ENCODE measurements at places on chromosomes 6 and 20.

GRCh38 chr6:158143700-158144099, 24.4 kb downstream of the SERAC1 start:
- DNase-seq = no peak

DNA sequence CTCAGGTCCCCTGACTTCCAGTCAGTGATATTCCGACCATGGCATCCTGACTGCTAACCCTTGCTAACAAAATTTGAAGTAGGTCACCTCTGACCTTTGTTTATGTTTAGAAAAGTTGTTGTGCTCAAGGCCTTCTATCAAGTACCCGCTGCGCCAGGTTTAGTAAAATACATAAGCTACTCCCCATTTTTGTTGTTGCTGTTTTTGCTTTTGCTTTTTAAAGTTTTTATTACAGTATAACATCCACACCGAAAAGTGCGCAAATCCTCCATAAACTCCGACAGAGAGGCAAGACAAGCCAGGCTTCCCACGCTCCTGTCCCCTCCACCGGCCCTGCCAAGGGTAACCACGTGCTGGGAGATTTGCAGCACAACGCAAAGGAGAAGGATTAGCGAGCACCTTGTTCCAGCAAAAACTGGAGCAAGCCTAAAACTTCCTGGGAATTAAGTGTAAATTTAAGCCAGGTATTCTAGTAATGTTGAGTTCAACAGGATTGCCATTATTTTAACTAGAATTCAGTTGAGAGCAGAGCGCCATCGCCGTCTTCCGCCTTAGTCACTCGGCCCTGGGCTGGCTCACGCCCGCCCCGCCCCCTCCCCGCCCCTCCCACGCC, 17.8 kb upstream of the HMGN4 start:
- DNase-seq = no peak

DNA sequence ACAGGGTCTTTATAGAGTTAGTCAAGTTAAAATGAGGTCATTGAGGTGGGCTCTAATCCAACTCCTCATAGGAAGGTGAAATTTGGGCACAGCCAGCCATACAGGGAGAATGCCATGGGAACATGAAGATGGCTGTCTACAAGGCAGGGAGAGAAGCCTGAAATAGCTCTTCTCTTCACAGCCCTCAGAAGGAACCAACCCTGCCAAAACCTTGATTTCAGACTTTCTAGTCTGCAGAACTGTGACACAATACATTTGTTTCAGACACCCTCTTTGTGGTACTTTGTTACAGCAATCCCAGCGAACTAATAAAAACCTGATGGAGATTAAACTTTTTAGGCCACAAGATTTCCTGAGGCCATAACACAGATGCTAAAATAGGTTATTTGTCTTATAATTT, 43.1 kb upstream of the HECA start:
- DNase-seq = no peak

- no peak for DNase-seq
Measured at GRCh38 chr6:19279273-19279684, 557.9 kb upstream of the ID4 start.

GRCh38 chr6:117531809-117532725, 49.6 kb downstream of the DCBLD1 start:
- no peak for DNase-seq

- no peak for DNase-seq
Measured at GRCh38 chr6:112005013-112005371, 48.9 kb upstream of the CCN6 start.

GRCh38 chr6:133243723-133244305, 2.7 kb downstream of the EYA4 start:
- DNase-seq = no peak

DNA sequence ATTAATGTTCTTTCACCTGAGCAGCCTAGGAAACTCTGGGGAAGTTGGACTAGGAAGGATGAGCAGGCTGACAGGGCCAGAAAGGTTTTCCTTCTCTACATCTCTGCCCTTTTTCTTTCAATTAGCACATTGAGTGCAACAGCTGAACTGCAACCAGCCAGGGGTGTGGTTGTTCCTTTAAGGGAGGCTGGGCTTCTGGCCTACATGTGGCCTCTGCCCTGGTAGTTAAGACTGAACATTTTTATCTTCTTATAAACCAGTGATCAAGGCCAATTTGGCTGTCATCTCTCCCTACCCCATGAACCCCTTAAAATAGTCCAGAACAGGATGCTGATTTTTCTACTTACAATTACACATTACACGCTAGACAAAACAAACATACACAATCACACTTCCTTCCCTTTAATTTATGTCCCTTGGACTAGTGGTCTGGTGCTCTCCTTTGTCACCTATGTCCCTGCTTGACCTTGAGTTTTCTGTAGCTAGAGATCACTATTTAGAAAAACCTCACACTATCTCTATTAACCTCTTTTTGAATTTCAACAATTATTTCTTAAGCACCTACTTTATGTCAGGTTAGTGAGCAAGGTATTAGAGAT, 60.3 kb downstream of the RNF217 start:
- no peak for DNase-seq

GRCh38 chr6:7267071-7267465, 45.9 kb downstream of the SSR1 start:
- DNase-seq = no peak

DNA sequence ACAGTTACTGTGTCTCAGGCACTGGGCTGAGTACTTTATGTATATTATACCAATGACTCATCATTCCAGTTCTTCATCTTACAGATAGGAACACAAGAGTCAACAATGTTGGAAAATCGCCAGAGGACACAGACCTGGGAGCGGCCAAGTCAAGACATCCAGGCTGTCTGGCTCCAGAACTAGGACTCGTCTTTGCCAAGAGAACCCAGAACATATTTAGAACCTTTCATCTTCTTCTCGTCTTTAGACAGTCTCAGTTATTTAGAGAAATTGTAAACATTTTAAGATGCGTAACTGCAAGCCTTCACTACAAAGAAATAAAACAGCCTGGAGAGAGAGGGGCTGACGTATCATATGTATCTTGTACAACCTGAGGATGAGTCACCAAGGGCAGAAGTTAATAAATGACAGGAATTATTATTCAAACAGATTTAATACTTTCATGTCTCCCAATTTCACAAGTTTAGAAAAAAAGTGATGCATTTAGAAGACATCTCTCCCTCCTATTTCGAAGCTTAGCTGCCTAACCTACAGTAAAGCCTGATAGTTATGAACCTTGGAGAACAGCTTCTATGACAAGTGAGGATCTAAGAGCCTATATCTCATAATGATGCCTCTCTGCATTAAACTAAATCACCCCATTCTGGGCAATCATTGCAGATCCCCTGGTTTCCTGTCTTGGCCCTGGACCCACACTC, 43.4 kb downstream of the SLC22A3 start:
- DNase-seq = no peak

DNA sequence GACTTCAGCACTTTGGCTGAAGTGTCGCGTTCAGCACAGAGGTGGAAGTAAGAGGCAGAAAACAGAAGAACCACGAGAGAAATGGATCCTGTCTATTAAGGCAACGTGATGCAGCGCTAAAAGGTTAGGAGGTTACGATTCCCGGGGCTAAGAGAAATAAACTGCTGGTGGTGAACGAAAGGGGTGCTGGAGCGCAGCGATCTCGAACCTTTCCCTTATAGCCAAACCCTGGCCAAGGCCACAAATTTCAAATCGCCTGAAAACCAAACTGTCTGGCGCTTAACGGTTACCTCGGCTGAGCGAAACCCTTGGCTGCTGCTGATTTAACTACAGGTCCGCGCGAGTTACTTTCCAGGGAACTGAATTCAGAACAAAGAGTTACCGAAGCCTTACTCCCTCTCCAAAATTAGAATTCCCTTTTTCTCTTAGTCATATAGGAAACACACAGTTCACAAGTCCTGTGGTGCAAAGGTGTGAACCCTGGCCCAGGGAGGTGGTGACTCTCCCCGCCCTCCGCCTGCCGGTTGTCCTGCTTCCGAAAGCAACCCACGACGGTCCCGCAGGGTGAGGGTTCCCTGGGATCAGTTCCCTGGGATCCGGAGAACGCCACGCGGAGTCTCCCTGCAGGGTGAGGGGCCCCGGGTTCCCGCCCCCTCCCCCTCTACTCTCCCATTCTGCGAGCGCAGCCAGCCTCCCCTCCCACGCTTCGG, 1.3 kb upstream of the SLC35D3 start:
- no peak for DNase-seq

- DNase-seq = no peak
Measured at GRCh38 chr20:59295531-59295930, 4.9 kb upstream of the EDN3 start.

GRCh38 chr6:45535933-45536332, 158.2 kb upstream of the SUPT3H start:
- DNase-seq = no peak

DNA sequence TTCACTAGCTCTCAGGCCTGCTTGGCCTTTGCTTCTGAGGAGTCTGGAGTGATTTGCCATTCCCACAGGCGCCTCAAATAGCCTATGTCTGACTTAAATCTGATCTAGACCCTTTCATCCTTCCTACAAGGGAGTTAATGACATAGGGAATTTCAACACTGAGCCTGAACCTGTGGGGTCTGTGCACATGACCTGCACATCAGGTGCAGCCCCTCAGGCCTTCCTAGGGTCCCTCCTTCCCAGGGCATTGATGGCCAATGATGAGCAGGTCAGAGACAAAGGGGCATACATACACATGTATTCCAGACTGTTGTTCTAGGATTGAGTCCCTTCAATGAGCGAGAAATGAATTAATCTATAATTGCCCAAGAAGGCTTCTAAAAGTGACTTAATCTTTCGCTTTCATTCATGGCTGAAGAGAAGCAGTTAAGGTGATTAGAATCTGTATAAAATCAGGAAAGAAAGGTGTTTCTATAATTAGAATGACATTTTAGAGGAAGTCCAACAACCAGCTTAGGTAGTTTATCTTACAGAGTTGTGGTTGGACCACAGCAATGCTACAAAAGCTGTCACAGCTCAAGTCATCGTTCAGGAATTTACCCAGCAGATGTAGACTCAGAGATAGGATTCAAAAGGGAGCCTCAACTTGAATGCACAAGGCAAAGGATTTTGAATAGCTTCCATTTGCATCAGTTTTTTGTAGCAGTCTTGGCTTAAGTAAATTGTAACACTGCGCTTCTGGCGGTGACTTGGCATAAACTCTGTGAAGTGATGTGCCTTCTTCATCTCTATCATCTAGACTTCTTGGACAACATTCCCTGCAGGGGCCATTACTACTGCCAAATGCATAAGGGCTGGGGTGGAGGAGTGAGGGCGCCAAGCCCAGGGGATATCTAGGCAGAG, 27.0 kb upstream of the TBC1D7 start:
- no peak for DNase-seq

DNA sequence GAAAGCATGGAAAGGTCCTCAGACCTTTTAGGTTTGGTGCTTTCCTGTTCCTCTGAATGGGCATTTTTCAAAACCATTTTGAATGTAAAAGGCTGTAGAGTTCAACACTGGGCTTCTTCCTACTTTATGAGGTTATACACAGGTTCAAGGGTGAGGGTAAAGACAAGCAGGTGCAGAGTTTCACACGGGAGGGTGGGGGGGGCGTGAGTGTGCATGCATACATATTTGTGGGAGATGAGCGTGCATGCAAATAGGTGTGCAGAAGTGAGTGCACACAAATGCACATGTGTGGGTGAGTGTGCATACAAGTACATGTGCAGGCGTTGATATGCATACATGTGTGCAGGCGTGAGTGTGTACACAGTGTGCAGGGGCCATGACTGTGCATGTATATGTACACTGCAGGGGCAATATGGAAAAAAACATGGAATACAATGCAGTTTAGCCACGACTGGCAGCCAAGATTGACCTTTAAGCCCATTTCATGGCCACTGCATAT, 183.1 kb downstream of the GMPR start:
- no peak for DNase-seq

DNA sequence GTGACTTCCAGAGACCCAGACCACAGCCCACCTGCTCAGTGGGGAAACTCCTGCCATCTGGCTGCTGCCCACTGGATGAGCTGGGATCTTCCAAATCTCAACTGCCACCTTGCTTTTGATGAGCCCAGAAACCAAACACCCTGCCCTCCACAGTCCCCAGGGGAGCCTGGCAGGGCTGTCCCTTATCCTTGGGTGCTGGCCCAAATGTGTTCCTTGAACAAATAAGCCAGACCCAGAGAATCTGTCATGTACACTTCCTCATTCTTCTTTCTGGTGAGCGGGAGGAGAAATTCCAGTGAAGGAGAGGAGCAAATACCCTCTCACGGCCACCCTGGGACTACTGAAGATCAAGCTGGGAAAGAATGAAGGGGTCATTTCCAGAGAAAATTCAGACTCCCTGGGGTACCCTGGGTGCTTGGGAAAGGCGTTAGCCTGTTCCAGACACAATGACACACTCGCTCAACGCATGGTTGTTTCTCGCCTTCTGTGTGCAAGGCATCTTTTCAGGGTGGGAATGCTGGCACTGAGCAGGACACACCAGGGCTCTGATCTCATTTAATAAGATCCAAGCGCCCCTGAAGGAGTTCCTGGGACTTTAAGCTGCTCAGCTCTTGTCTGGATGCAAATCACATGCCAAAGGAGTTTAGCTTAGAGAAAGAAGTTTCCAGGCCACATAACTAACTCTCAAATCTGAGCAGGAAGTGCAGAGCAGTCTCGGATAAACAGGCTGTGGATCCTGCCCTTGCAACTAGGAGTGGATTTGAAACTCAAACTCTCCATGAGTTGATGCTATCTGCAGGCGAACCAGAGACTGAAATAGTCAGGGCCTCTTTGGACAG, 38.5 kb downstream of the PXDC1 start:
- DNase-seq = no peak

GRCh38 chr20:2336471-2336870, 40.7 kb downstream of the TGM3 start:
- DNase-seq = no peak

GRCh38 chr6:125194941-125195340, 41.4 kb downstream of the TPD52L1 start:
- DNase-seq = no peak

DNA sequence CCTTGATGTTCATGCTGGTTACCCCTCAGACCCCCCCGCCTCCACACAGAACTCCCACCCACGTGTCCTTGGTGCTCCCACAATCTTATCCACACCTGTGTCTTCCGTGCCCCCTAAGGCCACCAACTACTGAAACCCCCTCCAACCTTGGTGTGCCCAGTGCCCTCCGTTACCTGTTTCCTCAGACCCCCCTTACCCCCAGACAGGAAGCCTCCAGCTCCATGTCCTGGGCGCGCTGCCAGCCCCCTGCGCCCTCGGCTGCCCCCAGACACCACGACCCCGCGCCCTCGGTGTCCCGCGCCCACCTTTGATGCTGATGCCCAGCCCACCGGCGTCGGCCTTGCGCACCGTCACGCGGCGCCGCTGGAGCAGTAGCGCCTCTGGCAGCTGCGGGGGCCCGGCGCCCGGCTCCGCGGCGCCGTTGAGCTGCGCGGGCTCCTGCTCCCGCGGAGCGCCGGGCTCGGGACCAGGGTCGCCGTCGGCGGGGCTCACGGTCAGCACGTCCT, 504 bp downstream of the SNTA1 start:
- DNase-seq = peak; percentile 40

GRCh38 chr6:154377726-154378125, 21.1 kb upstream of the IPCEF1 start:
- no peak for DNase-seq

DNA sequence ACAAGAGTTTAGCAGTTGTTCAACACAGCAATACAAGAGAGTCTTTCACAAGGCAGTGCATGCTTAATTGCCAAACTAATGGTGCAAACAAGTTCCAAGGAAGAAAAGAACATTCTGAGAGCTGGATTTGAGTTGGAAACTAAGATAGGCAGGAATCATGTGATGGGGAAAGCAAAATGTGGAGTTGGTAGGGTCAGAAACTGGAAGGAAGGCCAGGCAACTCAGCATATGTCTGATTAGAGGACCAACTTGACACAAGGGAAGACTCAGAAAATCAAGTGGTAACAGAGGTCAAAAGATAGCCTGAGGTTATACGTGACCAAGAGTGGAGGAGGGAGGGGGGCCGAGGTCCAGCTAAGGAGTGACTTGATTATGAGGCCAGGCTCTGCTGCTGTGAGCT, 117.3 kb downstream of the SMLR1 start:
- DNase-seq = no peak

GRCh38 chr6:2988426-2989331, 11.0 kb upstream of the NQO2 start:
- DNase-seq = no peak

Data from D721Med (cell line).